ENCODE measurements at places on chromosomes 13 and 19.
A peak's percentile ranks its signal among the peaks of the same experiment; 100 is the strongest.

- DNase-seq: peak; percentile 94
These were observed 8.6 kb upstream of the BCAT2 start for GRCh38 chr19:48819366-48819816.

GRCh38 chr13:50529154-50529882 lies 314.2 kb downstream of the DLEU7 start:
- peak; percentile 86 for DNase-seq

DNA sequence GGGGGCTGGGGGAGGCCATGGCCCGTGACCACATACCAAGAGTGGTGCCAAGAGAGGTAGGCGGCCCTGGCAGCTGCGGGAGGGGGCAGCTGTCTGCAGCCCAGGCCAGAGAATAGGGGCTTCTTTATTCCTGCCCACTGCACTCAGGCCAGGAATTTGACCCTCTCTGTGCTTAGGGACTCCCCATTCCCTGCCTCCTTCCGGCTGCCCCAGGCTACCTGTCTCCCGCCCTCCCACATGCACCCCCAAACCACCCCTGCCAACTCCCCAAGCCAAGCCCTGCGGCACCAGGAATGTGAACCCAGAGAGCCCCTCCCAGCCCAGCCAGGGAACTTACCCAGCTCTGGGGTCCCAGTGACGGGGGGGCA lies 687 bp downstream of the PLEKHA4 start:
- DNase-seq: no peak

GRCh38 chr19:31534786-31535657 lies 185.8 kb upstream of the TSHZ3 start:
- no peak for DNase-seq

DNA sequence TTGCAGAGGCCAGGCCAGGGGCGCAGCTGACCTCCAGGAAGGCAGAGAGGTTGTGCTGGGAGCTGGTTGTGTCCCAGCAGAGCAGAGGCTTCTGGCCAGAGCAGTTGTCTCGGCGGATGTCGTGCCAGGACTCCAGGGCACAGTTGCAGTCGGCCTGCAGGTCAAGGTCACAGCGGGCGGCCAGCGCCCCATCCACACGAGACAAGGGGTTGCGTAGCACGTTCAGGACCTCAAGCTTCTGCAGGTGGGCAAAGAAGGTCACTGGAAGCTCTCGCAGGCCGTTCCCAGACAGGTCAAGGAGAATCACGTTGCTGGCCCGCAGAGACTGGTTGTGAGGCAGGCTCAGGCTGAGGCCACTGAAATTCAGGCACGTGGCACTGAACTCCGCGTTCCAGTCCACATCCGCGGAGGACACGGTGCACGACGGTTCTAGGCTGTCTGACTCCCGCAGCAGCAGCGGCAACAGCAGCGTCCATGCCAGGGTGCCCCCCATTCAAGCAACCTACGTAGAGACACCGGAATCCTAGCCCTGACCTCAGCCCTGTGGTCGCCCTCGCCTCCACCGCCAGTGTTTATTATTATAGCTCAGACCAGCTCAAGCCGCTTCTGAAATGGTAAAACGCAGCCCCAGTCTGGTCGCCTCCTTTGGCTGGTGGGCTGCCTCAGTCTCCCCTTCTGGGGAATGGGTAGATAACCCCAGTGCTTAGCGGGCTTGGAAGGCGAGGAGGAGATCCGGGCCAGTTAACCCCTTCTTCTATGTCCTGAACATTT lies 766 bp downstream of the LRRC25 start:
- peak; percentile 76 for DNase-seq

DNA sequence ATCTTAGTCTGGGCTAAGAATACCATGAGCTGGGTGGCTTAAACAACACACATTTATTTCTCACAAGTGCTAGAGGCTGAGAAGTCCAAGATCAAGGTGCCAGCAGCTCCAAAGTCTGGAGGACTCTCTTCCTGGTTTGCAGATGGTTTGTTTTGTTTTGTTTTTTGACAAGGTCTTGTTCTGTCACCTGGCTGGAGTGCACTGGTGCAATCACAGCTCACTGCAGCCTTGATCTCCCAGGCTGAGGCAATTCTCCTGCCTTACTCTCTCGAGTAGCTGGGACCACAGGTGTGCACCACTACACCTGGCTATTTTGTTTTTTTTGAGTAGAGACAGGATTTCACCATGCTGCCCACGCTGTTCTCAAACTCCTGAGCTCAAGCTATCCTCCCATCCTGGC lies 15.5 kb downstream of the APLP1 start:
- no peak for DNase-seq

DNA sequence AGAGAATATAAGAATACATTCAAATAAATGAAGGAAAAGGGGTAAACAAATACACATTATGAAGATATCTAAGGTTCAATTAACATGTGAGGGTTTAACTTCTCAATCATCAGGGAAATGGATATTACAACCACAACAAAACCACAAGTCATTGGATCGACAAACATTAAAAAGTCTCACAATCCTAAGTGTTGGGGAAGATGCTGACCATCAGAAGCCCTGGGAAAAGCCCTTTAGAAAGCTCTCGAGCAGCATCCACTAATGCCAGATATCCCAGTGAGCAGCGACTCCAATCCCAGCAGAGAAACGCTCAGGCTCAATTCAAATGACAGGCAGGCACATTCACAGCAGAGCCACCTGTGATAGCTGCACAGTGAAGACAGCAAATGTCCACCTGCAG lies 3.1 kb downstream of the TPRX1 start:
- no peak for DNase-seq

DNA sequence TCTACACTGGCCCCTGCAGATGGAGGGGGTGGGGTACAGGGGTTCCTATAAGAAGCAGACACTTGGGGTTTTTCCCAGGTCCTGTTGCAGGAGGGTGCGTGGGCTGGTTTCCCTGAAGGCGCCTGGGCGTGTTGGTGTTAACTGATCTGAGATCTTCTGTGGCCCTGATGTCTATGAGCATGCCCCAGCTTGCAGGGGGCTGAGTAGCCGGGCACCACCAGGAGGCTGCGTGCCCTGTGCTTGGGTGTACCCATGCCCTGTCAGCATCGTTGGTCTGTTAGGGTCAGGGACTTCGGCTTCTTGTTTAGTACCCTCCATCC lies 45.3 kb downstream of the CAPN12 start:
- DNase-seq: no peak

- peak; percentile 74 for DNase-seq
These were observed 2.5 kb downstream of the ICAM5 start for GRCh38 chr19:10292206-10292788.

DNA sequence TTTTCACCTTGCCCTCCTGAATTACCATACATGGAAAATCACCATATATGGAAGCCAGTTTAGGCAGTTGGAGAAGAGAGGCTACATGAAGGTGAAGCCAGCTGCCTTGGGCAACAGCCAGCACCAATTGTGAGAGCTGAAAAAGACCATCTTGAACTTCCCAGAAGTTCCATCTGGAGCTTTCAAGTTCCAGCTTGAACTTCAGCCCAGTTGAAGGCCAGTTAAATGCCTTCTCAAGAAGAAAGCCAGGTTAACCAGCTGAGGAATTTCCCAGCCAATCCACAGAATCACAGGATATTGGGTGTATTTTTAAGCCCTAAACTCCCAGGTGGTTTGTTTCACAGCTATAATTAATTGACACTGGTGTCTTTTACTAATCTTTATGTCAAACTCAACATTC lies 713.6 kb upstream of the MIR17HG start:
- DNase-seq: no peak

- DNase-seq: no peak
These were observed 78.7 kb downstream of the ZNF536 start for GRCh38 chr19:30450835-30451321.

- no peak for DNase-seq
These were observed 207.8 kb downstream of the DCLK1 start for GRCh38 chr13:35923347-35923746.

- DNase-seq: no peak
These were observed 152.5 kb downstream of the KCTD12 start for GRCh38 chr13:76733671-76734070.

- no peak for DNase-seq
These were observed 277.3 kb downstream of the FOXO1 start for GRCh38 chr13:40389081-40389641.

GRCh38 chr13:27270594-27271520 lies at the start of gene RASL11A:
TSS of gene RASL11A (plus strand) at chr13:27270830. CDS start at chr13:27270945, 115 bp downstream.
- peak; percentile 91 for DNase-seq

- no peak for DNase-seq
These were observed 629.9 kb downstream of the DIAPH3 start for GRCh38 chr13:59533561-59534555.

- DNase-seq: no peak
These were observed 15.5 kb upstream of the UBL3 start for GRCh38 chr13:29865934-29866333.

DNA sequence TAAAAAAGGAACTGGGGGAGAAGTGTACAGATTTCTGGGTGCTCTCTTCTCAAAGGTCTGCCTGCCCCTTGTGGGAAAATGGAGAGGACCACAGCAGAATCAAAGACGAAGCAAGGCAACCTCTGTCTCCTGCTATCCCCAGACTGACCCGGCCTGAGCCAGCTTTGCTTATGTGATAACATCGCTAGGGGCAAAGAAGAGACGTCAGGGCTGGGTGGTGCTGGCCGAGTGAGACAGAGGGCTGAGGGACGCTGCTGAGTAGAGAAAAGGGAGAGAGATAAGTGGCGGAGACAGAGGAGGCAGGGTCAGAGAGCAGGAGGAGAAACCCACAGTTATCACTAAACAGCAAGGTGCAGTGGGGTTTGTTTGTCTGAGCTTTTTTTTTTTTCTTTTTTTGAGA lies 4.6 kb upstream of the MUC16 start:
- no peak for DNase-seq

GRCh38 chr13:24742294-24742693 lies 21.7 kb upstream of the RNF17 start:
- no peak for DNase-seq

GRCh38 chr13:106284358-106284757 lies 251.1 kb downstream of the EFNB2 start:
- DNase-seq: no peak

DNA sequence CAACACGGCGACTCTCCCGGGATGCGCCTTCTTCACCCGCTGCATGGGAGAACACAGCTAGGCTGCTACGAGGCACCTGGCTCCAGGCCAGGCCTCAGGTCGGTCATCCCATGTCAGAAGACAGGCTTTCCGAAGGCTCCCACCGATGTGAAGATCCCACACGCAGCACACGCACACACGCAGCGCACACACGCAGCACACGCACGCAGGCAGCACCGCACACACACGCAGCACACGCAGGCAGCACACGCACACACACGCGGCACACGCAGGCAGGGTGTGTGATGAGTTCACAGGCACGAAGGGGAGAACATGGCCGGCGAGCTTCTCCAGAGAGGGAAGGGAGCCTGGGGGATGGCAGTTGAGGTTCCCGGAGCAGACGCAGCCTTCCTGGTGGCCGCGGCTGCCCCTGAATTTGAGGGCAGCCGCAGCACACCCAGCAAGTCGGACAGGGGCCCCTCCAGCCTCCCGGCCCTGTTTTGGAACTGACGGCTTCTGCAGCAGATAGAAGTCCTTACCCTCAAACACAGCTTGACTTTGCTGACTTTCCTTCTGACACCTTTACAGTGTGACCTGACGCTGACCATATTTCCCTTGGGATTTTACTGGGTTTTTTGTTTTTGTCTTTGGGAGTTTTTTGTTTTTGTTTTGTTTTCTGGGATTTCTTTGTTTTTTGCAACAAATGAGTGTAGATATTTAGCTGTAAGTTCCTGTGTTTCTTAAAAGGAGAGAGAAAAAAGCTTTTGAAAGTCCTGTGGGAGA lies 55.9 kb downstream of the RASA3 start:
- DNase-seq: no peak

DNA sequence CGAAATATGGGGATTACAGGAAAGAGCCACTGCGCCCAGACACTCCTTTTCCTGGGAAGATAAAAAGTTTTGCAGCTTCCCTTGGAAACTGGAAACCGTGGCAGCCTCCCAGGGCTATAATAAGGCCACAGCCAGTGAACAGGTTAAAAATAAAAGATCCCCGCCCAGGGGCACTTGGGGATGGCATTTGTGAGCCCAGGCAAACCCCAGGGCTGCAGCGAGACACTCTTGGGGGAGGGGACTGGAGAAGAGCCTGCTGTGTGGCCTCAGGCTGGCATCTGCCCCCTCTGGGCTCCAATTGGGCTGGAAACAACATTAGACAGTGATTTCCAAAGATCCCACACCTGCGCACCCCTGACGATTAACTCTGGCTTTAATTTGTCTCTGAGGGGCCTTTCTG lies 11.2 kb downstream of the FEM1A start:
- peak; percentile 44 for DNase-seq

- no peak for DNase-seq
These were observed 250 bp downstream of the SPRY2 start for GRCh38 chr13:80340651-80341100.

DNA sequence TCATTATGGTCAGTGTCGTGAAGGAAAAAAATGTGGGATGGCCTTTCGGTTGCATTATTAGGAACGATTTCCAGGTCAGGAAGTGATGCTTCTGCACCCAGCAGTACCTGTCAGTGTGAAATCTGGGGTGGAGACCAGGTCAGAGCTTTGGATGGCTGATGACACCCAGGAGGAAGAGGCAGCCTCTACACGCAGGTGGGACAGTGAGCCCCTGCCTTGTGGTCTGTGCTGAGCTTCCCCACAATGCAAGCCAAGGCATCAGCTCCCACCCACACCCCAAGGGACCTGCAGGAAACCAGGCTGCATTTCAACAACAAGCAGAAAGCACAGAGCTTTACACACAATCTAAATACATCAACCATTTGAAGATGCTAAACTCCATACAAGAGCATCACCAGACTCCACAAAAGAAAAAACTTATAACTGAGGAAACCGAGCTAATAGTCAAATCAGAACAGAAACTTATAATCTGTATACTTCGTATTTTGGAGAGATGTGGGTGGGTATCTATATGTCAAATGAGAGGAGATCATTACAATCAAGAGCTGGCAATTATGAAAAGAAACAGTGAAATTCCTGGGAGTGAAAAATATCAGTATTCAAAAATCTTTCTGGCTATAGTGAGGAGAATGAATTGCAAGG lies 130.1 kb downstream of the ZDHHC20 start:
- DNase-seq: no peak

GRCh38 chr19:2494447-2495129 lies 18.7 kb downstream of the GADD45B start:
- peak; percentile 83 for DNase-seq

All from psoas muscle (tissue), 8 donors.